ENCODE measurements at places on chromosomes 3 and 15. TPM values are rescaled to one million over a fixed set of nuclear protein-coding genes. Genes with fewer than 3 reads are reported as not detected.
A peak's percentile ranks its signal among the peaks of the same experiment; 100 is the strongest.

GRCh38 chr3:3800080-3800455 lies 837 bp downstream of the LRRN1 start:
- peak; percentile 62 for DNase-seq

DNA sequence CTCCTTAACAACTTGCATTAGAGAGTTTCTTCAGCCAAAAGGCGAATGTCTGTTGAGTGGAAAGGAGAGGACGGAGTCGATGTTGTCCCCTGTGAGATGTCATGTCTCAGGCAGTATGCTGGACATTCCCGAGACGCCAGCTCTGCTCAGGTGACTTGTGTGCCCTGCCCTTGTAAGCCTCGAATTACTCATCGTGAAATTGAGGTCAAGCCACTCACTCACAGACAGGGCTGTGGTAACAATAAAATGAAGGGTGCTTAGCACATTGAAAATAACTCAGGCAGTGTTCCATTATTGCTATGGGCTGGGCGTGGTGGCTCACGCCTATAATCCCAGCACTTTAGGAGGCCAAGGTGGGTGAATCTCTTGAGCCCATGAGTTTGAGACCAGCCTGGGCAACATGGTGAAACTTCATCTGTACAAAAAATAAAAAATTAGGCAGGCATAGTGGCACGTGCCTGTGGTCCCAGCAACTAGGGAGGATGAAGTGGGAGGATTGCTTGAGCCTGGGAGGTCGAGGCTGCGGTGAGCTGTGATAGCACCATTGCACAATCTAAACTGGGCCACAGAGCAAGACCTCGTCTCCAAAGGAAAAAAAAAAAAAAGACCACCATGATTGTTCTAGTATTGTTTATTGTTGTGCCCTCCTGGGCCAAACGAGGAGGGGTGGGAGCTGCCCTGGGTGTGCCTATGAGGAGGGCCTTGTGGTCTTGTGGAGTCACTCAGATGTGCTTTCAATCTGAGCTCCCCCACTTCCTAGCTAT lies 214.4 kb downstream of the THSD4 start:
- DNase-seq: no peak

GRCh38 chr3:139230391-139230790 lies 113.4 kb upstream of the MRPS22 start:
- DNase-seq: no peak

DNA sequence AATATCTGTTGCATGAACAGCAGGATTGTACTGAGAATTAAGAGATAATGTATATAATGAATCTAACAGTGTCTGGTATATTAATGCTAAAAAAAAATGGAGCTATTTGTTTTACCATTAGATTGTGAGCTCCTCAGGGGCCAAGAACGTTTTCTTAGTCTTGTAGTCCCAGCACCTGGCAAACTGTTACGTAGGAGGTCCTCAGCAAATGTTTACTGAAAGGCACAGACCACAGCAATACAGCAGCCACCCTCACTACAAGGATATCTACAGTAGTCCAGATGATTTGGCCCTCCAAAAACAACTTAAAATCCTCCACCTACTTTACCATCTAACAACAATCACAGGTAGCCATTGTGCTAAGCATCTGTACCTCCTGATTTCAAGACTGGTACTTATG lies 59.7 kb downstream of the MSL2 start:
- DNase-seq: no peak

DNA sequence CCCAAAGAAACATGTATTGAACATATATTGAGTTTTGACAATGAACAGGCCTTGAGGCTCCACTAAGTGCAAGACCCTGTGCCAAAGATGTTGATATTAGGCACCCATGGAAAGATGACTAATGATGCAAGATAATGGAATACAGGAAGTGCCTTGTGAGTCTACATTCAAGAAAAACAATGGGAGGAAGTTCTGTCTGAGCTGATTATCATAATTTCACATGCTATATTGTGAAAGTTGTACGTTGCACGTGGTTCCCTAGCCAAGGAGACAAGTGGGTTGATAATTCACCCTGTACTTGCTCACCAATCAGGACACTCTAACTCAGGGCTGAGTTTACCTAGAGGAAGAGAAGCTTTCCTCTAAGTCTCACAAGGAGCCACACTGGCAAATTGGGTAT lies 186.9 kb upstream of the STAC start:
- no peak for DNase-seq

- DNase-seq: no peak
These were observed 50.3 kb downstream of the MED12L start for GRCh38 chr3:151135541-151136337.

GRCh38 chr3:187648177-187648576 lies 22.0 kb downstream of the SST start:
- no peak for DNase-seq

- DNase-seq: no peak
These were observed 122.5 kb downstream of the CHST2 start for GRCh38 chr3:143242101-143242500.

DNA sequence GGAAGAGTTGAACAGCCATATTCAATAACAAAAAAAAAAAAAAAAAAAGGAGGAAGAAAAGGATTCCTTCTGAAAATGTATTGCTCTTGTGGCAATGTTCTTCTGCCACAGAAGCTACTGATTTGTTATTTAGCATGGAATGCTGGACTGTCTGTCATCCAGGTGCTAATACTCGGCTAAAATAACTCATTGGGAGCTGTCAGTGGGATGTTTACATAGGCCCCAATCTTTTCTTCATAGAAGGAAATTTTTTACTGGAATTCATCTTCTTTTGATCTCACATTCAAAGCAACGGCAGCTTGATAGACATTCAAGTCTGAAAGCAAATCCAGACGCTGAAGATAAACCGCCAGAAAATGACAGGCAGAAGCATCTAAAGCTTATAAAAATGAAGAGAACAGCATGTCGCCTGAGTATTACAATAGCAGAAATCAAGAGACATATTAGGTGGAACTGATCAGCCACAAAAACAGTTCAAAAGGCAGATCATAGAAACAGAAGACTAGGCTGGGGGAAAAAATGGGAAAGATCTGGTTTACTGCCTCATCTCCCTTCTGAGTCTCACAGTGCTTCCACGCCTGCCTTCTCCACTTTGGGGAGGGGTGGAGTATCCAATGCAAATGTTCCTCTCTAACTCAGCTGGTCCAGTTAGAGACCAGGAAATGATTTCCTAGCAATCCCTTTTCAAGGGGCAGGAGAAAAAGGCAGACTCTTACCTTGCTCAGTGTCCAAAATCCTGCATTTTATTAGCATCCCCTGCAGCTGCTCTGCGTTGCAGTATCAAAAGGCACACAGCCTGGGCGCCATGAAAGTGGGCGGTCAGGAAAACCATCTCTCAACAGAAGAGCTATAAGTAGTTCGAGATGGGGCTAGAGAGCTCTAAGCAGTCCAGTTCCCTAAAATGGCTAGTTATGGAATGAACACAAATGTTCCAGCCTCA lies 451.9 kb downstream of the FOXP1 start:
- DNase-seq: no peak

DNA sequence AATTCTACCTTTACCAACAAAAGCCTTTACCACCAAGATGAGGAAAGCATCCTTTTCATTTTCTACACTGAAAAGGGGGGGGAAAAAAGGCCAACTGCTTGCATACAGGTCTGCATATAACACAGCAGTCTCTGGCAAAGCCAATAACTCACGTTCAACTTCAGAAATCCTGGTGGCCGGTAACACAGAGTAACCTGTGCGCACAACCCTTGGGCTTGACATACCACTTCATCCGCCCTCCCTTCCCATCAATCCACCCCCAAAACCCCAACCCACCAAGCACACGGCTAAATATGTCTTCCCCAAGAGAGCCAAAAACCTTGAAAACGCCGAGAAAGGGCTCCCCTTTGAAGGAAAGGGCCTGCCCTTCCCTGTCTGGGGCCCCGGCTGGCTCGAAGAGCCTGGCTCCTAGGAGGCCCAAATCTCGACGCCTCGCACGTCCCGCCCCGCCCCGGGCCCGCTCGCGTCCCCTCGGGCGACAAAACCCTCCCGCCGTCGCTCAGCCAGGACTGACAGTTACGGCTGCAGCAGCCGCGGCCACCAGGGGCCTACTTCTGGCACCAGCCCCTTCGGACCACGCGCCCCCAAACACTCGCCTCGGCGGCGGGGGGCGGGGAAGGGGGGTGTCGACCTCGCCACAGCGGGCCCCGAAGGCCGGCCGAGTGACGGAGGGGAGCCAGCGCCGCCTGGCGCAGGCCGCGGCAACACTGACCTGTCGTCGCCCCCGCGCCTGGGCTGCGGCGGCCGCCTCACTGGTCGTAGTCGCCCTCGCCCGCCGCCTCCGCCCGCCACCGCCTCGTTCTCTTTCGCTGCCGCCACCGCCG lies 835 bp downstream of the UBE3A start:
- peak; percentile 71 for DNase-seq

- DNase-seq: no peak
These were observed 291.7 kb downstream of the SUCLG2 start for GRCh38 chr3:67362686-67363085.

- DNase-seq: no peak
These were observed 15.6 kb downstream of the SEMA3F start for GRCh38 chr3:50170689-50171088.

DNA sequence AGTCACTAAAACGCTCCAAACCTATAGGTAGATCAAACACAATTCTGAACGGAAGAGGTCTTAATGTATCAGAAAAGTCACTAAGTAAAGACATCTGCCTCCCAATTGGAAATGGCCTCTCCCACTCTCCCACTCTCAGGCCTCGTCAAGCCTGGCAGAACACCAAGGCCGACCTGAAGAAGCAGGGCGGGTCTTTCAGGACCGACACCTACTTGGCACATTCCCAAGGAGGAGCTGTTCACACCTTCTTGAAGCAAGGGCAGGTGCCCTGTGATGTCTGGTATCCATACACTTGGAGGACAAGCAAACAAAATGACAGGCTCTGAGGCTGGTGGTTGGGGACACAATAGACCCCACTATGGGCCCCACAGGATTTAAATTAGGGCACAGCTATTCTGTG lies 30.0 kb downstream of the XXYLT1 start:
- DNase-seq: no peak

DNA sequence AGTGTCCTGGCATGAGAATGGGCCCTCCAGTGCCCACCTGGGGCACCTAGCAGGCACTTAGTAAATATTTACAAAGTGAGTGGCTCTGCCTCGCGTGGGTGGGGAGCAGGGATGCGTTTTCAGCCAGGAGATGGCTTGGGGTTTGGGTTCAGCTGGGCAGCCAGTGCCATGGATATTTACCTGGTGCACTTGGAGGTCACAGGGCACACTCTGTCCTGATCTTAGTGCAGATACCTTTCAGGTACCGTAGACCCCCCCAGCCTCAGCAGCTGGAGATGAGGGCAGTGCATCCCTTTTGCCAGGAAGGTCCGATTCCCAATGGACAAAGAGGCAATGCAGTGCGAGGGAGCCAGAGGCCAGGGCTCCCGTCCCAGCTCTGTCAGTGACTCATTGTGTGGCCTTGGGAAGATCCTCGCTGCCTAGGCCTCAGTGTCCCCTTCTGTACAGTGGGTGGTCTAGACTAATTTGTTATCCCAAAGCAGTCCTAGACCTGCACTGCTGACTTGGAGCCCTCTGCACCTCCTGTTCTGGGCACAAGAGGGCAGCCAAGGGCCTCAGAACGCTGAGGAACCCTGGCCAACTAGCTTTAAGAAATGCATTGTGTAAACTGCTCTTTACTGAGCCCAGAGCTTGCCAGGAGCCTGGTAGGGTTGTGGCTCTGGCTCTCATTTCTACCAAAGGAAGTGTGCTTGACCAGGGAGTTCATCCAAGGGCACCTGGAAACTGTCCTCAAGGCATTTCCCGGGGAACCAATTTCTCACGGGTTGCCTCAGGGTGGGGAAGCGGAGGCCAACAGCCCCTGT lies 16.0 kb downstream of the HDAC11 start:
- DNase-seq: peak; percentile 88

- DNase-seq: no peak
These were observed 109.6 kb downstream of the ARRDC4 start for GRCh38 chr15:98070137-98070536.

MAN2C1 gene
- 231 TPM for total RNA-seq

PTPRG gene
- total RNA-seq: 67.7 TPM

TFG gene
- 74.6 TPM for total RNA-seq

ARHGEF26 gene
- total RNA-seq: 23.9 TPM

DPPA4 gene
- total RNA-seq: not detected

ROPN1B gene
- total RNA-seq: 5.4 TPM

HIGD2B gene
- total RNA-seq: not detected

DISP2 gene
- 2.1 TPM for total RNA-seq

MUSTN1 gene
- total RNA-seq: 23.9 TPM

UCN2 gene
- not detected for total RNA-seq

DOCK3 gene
- 6.2 TPM for total RNA-seq

CLDN18 gene
- total RNA-seq: 0.09 TPM

C2CD4B gene
- 5.9 TPM for total RNA-seq

Measured in sciatic nerve (tissue), 2 donors.